Endothelial cell (in vitro differentiated cells): ENCODE measurements at places on chromosomes 1 and 21.
A peak's percentile ranks its signal among the peaks of the same experiment; 100 is the strongest.

DNA sequence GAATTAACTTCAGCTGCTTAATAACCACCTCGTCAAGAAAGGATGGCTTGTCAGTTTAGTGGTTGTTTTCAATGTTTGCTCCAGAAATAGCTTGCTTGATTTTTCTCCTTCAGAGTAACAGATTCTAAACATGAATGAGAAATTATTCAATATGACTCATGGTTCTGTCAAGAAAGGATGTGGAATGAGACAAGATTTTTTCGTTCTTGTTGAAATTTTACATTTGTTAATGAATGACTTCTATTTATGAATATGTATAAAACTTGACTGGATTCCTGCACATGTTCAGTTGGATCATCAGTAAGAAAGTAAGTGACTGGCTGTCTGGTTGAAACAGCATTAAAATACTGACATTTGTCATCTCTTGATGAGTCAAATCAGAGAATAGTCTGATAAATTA lies 38.3 kb downstream of the IFI44 start:
- DNase-seq = no peak

- no peak for DNase-seq
These were observed 8.9 kb upstream of the GOLT1A start for GRCh38 chr1:204222764-204223055.

DNA sequence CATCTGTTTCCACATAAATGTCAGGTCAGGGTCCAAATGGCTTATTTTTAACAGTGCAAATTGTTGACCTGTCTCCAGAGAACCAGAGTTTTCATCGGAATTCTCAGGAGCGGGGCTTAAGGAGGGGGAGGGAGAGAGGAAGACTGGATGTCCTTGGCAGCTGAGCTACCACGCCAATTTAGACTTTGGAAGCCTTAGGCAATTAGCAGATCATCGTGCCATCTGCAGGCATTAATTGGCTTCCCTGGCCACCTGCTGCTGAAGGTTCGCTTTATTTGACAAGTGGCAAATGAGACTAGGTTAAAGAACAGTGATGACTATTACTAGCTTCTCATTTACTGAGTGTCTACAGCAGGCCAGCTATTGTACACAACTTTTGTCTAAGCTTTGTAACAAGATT lies 43.7 kb downstream of the HLX start:
- DNase-seq = no peak

DNA sequence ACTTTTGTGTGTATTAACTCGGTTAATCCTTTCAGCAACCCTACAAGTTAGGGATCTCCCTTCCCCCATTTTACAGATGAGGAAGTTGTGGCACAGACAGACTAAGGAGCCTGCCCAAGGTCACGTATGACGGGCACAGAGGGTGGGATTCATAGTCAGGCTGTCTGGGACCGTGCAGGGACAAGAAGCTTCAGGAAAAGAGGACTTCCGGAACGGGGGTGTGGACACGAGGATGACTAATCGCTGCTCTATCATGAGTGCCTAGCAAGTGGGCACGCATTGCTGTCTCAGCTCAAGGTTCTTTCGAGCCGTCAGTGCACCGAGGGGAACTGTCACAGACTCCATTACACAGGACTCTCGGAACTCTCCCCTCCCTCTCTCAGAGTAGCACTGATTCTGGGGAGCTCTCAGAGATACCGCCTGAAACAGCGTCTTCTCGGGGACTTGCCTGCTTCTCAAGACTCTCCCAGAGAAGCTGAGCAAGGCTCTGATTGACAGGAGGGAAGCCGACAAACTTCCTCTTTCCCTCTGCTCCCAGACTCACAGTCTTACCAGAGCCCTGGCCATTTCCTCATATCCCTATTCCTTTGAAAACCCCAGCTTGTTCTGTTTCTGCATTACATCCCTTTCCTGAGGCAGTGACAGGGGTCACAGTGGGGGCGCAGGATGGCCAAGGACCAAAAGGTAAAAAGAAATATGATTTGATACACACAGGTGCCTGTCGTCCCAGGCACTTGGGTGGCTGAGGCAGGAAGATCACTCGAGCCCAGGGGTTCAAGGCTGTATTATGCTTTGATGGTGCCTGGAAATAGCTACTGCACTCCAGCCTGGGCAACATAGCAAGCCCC lies 14.4 kb downstream of the FHAD1 start:
- peak; percentile 39 for DNase-seq

GRCh38 chr1:22611530-22611947 lies 24.9 kb upstream of the C1QA start:
- DNase-seq = peak; percentile 82

DNA sequence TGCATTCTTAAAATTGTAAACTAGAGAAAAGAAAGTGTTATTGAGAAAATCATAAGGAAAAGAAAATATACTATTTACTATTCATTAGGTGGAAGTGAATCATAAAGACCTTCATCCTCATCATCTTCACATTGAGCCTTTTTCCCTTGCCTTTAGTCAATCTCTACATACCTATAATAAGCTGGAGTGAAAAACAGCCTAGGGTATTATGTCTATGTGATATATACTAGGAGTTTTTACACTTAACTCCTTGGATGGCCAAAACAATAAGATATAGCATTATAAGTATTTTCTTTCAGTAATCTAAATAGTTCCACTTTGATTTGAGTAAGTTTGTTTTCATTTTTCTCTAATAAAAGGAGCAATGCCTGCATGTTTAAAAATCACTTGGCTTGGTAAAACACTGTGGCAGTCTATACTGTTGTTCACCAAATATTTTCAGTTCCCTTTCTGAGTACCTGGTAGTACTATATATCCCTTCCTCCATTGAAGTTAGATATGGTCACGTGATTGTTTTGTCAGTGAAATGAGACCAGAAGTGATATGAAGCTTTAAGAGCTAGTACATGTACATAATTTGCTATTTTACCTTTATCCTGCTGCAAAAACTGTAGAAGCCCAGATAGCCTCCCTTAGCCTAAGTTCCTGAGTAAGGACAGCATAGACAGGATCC lies 78.3 kb downstream of the CLEC20A start:
- no peak for DNase-seq
